ENCODE measurements at places on chromosomes 11 and 22. TPM values are rescaled to one million over a fixed set of nuclear protein-coding genes. Genes with fewer than 3 reads are reported as not detected.

CTTN gene
- total RNA-seq, result 33.4 TPM

MOV10L1 gene
- not detected for total RNA-seq

LGALS12 gene
- 1.4 TPM for total RNA-seq

MMP8 gene
- not detected for total RNA-seq

PRG3 gene
- not detected for total RNA-seq

UPK3A gene
- total RNA-seq, result not detected

KLHDC7B gene
- total RNA-seq, result 3.3 TPM

GLYAT gene
- not detected for total RNA-seq

PRR33 gene
- 0.05 TPM for total RNA-seq

SHISAL1 gene
- not detected for total RNA-seq

IL17REL gene
- total RNA-seq, result not detected

SLC5A4 gene
- not detected for total RNA-seq

GNG3 gene
- total RNA-seq, result not detected

GPR83 gene
- total RNA-seq, result 0.05 TPM

HTR3A gene
- not detected for total RNA-seq

PRRG4 gene
- total RNA-seq, result 1.1 TPM

TRIM48 gene
- not detected for total RNA-seq

DERL3 gene
- 10.3 TPM for total RNA-seq

SCT gene
- not detected for total RNA-seq

TPBGL gene
- total RNA-seq, result 0.25 TPM

All from activated T-helper 2 cell treated with anti-CD3 and anti-CD28 coated beads, Interferon-gamma antibody, Interleukin-2, Interleukin-4, amounts not matched to agents 10 μg/mL and 5 μg/mL and 100 μg/mL, durations not matched to agents 14 hours and 24 hours and 36 hours (primary cell).